ENCODE measurements at places on chromosomes 5 and 9. TPM values are rescaled to one million over a fixed set of nuclear protein-coding genes. Genes with fewer than 3 reads are reported as not detected.
A peak's percentile ranks its signal among the peaks of the same experiment; 100 is the strongest.

DNA sequence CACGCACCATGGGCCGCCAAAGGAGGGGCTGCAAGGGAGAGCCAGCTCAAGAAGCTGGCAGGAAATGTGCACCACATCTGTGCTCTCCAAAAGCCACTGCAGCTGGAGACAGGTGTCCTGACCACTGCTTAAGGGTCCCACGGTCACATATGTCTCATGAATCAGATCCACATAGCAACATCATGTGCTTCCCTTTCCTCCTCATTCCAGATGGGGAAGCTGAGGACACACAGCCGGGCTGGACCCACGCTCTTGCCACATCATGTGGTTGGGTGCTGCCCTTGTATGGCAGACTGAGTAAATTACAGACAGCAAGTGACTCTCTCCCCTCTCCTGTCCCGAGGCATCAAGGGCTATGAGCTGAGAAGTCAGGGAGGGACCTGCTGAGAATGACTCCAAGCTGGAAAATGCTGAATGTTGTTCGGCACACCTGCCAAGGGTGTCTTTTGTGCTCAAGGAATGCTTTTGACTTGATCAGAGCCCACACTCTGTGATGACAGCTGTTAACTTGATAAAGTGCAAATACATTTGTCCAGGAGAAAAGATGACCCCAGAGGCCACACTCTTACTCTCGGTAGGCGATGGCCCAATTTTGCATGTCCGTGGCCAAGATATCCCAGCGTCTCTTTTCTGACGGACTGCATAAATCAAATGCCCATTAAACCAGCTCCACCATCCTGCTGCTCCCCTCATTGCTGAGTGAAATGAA lies 58.2 kb downstream of the NSUN2 start:
- DNase-seq: peak; percentile 79

GRCh38 chr5:167786871-167787578 lies 504.4 kb upstream of the WWC1 start:
- no peak for DNase-seq

DNA sequence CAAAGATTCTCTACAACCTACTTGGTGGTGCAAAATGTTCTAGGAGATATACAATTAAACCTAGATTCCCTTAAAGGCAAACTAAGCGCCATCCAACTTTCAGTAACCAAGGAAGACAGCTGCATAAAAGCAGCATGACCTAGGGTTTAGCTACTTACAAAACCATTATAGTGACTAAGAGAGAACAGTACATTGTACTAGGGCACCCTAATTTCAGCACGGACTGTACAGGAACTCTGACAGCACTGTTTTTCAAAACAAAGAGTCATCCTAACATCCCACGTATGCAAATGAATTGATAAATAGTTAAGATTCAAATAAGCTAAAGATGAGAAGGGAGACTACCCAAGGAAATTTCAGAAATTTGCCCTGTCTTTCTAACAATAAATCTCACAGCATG lies 30.0 kb downstream of the STRBP start:
- DNase-seq: no peak

DNA sequence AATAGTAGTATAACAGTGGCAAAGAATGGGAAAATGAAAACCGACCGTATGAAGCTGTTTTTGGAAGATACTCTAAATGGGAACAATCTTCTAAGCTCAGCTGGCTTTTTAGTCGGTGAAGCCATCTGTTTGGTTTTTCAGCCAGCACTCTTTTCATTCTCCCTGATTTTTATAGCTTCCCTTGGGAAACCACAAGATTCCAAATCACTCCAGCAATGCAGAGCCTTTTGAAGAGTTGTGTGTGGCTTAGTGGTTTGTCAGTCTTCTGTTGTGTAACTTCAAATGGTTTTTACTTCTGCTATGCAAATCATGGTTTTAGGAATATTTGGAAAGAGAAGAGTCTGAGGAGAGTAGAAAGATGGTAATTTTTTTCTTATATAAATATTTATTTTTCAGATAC lies 180.7 kb downstream of the KDM4C start:
- no peak for DNase-seq

DNA sequence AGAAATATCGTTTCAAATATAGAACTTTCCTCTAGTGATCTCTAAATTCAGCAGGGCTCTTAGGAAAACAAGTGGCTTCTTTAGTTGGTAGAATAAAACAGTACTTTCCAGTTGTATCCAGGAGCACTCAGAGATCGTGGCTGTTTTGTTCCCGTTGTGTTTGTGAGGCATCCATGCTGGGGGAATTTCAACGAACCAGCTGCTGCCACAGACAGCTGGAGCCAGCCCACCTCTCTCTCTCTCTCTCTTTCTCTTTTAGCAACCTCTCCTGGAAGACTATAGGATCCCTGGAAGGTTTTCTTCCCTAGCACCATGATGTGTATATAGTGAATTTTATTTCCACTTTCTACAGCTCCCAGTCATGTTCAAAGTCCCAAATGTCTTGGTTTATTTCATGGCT lies 1116.0 kb upstream of the SEMA6A start:
- no peak for DNase-seq

- DNase-seq: no peak
These were observed 168.5 kb upstream of the TARS1 start for GRCh38 chr5:33272288-33272687.

DNA sequence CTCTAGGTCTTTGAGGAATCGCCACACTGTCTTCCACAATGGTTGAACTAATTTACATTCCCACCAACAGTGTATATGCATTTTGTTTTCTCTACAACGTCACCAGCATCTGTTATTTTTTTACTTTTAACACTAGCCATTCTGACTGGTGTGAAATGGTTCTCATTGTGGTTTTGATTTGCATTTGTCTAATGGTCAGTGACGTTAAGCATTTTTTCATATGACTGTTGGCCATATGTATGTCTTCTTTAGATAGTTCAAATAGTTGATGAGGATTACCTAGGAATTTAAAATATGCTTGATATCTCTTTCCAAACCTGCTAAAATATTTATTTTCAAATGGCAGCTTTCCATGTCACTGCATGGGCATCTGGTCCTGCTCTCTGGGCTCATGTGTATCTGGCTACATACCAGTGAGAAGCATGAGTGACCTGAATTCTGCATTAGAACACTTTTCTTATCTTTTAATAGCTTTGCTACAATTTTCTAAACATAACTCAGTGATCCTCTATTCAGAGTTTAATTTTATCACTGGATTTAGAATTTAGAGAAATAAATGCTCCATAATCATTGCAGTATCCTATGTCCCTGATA lies 95.8 kb upstream of the ADAMTS16 start:
- no peak for DNase-seq

DNA sequence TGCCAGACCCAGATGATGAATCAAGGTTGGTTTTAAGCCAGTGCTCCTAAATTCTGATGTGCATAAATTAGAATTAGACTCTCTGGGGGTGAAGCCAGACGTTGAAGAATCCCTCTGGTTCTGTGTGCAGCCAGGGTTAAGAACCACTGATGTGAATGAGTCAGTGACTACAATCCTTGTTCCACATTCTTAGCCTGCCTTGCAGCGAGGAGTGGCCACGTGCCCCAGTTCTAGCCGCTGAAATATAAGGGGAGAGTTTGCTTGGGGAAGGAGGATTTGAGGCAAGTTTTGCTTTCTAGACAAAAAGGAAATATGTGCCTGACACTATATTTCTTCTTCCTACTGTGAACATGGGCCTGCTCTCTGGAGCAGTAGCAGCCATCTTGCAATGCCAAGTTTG lies 34.2 kb upstream of the MSH3 start:
- no peak for DNase-seq

DNA sequence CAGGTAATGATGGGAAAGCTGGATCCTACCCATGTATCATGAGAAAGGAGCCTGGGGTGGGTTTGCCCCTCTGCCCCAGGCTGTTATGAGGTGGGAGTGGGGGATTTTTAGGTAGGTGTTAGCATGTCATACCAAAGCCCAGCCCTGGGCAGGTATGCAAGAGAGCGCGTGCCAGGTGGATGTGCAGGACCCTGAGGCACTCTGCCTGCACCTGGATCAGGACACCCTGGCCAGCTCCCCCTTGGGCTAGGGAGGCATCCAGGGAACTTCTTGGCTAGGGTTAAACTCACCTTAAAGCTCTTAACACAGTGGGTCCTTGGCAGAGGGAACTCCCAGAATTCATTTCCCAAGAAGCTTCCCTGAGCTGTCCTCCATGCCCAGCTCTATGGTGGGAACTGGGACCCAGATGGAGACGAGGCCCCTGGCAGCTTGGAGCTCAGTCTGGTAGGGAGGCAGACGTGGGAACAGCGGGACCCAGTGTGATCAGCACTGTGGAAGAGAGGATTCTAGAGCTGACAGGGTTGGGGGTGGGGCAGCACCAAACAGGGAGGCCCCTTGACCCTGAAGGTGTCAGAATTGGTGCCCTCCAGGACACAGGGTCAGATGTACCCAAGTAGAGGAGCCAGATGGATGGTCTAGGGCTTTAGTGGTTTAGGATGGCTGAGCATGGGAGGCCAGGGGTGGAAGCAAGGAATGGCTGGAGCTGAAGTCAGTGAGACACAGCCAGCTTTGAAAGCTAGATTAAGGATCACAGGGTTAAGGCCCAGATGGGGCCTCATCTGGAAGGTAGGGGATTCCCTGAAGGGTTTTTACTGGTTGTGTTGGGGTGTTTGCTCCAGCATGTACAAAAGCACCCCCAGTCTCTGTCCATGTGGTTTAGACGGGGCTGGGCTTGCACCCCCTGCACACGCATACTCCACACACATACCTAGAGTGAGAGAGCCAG lies 2.2 kb upstream of the PRR7 start:
- no peak for DNase-seq

- no peak for DNase-seq
These were observed 51.5 kb upstream of the SAP30L start for GRCh38 chr5:154394307-154394706.

DNA sequence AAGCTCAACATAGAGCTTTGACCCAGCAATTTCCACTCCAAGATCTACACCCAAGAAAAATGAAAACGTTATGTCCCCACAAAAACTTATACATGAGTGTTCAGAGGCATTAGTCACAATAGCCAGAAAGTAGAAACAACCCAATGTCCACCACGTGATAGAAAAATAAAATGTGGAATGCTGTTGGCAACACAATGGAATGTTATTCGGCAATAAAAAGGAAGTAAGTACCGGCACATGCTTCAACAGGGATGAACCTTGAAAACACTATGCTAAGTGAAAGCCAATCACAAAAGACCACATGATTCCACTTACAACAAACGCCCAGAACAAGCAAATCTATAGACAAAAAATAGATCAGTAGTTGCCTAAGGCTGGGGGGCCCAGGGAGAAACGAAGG lies 6.0 kb downstream of the UBQLN1 start:
- no peak for DNase-seq

GRCh38 chr5:51960617-51961121 lies 577.4 kb downstream of the ISL1 start:
- no peak for DNase-seq

DNA sequence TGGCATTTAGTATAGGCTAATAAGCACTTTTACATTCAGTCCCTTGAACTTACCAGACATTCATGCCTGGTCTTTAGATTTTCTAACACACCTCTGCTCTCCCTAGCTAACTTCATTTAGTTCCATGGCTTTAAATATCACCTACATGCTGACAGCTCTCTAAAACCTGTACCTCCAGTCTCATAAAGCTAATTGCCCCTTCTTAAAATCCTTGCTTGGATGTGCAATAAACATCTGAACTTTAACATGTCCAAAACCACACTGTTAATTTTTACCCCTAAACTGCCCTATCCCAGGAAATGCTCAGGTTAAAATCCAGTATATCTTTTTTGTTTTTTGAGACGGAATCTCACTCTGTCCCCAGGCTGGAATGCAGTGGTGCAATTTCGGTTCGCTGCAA lies 139.8 kb downstream of the CPLANE1 start:
- no peak for DNase-seq

- DNase-seq: no peak
These were observed 9.7 kb downstream of the SLC12A7 start for GRCh38 chr5:1101961-1102713.

DNA sequence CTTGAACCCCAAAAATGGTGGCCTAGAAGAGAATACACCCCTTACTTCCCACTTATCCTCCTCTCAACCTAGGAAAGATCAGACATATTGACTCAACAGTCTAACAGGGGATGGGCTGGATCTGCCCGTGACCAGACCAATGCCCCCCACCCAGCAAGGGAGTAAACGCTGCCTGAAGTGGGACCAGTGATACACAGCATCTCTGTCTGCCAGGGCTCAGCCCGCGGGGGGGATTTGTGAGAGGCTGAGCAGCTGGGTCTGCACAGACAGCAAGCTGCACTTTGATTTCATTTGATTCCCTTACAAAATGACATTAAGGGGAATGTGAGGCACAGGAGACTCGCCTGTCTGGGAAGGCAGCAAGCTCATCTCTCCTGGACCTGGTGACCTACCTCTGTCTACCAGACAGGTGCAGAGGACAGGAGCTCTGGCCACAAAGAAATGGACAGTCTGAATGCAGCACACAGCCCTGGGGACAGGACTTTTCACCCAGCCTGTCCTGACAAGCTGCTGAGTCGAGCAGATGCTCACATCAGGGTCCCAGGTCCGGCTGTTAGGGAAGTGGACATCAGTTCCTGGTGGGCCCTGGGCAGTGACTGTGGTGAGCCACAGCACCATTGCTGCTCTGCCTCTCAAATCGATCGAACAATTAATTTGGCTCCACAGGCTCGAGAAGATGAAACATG lies 79.9 kb downstream of the RGS3 start:
- no peak for DNase-seq

GRCh38 chr9:125355601-125356000 lies 94.0 kb downstream of the GAPVD1 start:
- DNase-seq: no peak

PDGFRB gene
- total RNA-seq: 219 TPM

PROB1 gene
- 10.4 TPM for total RNA-seq

RETREG1 gene
- 9.3 TPM for total RNA-seq

SLC4A9 gene
- total RNA-seq: not detected

ANKRD34B gene
- total RNA-seq: not detected

Measured in esophagus muscularis mucosa (tissue), 4 donors.